Cardiac atrium fibroblast (primary cell): ENCODE measurements at places on chromosomes 3 and 15. TPM values are rescaled to one million over a fixed set of nuclear protein-coding genes. Genes with fewer than 3 reads are reported as not detected.

USP50 gene
- 1.6 TPM in 1 of 2 replicates, not detected in the other for total RNA-seq

FAM227B gene
- total RNA-seq: 2.3 and 7.6 TPM in 2 replicates

CP gene
- total RNA-seq: 13.7 and 14.1 TPM in 2 replicates

PDIA5 gene
- 51.3 and 61.7 TPM in 2 replicates for total RNA-seq

RTP3 gene
- not detected in 2 replicates for total RNA-seq
